ENCODE measurements at places on chromosomes 6 and 20. TPM values are rescaled to one million over a fixed set of nuclear protein-coding genes. Genes with fewer than 3 reads are reported as not detected.

SLC17A1 gene
- not detected for total RNA-seq

PHIP gene
- 19.7 TPM for total RNA-seq

RHAG gene
- not detected for total RNA-seq

MLN gene
- total RNA-seq = not detected

C6orf163 gene
- total RNA-seq = 2.2 TPM
